ENCODE measurements at places on chromosomes 2 and 18.

- DNase-seq = peak; percentile 15
Measured at GRCh38 chr2:26002632-26003310, 20.5 kb upstream of the KIF3C start.

- no peak for DNase-seq
Measured at GRCh38 chr2:31534636-31535035, 46.1 kb downstream of the SRD5A2 start.

DNA sequence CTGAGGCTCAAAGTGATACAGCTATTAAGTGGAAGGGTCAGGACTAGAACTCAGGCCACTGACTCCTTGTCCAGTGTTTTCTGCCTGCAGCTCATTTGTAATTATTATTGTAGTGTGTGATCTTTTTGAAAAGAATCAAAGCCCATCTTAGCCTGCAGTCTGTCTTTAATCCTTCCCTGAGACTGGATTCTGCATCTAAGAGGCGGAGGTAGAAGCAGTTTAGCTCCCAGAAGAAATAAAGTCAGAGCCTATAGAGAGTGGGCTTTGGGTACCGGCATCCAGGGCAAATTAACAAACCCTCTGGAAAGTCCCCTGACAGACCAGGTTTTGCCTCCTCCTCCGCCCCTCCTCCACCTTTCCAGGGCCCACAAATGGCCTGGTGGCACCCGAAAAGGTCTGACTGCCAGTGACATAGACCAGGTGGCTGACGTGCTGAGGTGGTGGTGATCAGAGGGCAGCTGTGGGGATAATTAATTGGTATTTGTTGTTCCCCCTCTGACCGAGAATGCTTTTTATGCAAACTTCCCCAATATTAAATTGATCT, 2.2 kb upstream of the RAX start:
- DNase-seq = no peak

GRCh38 chr2:187922846-187923245, 368.6 kb upstream of the TFPI start:
- no peak for DNase-seq

DNA sequence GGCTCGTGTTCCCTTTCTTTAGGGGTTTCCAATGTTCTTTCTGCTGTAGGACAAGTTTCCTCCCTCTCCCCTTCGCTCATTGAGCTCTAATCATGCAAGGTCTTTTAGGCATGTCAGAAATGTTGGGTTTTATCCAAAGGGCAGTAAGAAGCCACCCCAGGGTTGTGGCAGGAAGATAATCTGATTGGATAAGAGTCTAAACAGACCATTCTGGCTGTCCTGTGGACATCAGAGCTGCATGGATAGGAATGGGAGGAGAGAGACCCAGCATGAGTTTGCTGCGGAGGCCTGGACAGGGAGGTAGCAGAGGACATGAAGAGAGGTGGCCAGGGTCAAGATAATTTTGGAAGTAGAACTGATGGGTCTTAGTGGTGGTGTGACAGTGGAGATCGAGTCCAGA, 88.2 kb downstream of the ACKR3 start:
- DNase-seq = no peak

- DNase-seq = no peak
Measured at GRCh38 chr2:7999683-8000476, 682.0 kb upstream of the ID2 start.

- no peak for DNase-seq
Measured at GRCh38 chr2:101766871-101767739, 69.6 kb downstream of the MAP4K4 start.

DNA sequence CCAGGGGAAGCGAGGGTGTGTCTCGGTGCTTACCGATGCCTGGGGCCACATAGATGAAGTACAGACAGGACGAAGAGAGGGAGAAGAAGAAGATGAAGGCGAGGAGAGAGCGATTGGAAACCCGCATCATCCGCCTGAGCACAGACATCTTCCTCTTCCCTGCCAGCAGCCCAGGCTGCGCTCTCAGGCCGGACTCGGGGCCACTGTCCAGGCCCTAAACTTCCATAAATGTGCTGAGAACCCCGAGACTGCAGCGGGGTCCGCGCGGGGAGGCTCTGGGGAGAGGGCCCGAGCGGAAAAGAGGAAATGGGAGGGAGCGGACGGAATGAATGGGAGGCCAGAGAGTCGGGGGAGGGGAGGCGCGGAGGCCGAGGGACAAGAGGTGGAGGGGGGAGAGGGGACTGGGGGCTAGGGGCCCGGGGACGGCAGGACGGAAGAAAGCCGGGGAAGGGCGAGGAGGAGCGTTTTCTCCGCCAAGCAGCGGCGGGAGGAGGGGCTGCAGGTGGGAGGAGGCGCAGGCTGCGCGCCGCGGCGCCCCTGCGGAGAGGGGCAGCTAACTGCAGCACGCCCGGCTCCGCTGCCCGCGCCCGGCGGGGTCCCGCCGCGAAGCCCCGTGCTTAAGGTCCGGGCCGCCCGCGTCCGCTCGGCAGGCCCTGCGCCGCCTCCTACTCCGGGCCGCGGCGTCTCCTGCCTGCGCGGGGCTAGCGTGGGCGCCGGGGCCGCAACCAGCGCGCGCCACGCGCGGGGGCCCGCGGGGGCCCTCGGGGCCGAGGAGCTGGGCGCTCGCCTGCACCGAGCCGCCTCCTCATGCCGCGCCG, at the start of gene B4GALT6:
TSS of gene B4GALT6 (minus strand) at position 303 of the 818 bp plus-strand sequence. CDS start at position 148, 155 bp downstream.
- DNase-seq = no peak

GRCh38 chr2:107412981-107413380, 413.7 kb upstream of the RGPD4 start:
- no peak for DNase-seq

GRCh38 chr2:42827647-42828486, 35.5 kb upstream of the HAAO start:
- DNase-seq = peak; percentile 78

DNA sequence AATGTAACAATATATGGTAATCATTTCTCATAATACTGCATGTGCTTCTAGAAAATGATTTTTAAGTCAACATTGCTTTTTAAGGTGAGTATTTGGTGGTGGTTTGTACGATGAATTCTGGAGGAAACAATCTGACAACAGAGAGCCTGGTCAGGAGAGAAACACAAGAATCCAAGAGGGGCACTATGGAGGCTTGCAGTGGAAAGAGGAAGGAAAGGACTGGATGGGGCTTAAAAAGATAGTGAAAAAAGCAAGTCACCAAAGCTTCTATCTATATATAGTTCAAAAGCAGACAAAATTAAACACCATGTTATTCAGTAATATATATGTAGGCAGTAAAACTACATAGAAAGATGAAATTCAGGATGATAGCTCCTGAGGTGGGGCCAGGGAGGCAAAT, 109.4 kb upstream of the SERTAD2 start:
- DNase-seq = no peak

DNA sequence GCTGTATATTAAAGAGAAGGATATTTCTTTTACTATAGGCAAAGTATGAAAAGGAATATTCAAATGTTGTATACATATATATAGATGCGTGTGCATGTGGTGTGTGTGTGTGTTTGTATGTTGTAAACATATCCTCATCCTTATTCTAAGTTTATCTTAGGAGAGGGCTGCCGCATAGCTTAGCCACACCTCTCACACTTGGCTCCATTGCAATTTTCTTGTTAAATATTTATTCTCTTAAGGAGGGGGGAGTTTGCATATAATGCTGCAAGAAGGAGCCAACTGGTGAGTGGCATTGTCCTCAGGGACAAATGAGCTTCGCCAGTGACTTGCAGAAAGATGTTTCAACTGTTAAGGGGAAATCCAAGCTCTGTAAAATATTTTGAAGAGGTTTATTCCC, 360.1 kb upstream of the RND3 start:
- no peak for DNase-seq

DNA sequence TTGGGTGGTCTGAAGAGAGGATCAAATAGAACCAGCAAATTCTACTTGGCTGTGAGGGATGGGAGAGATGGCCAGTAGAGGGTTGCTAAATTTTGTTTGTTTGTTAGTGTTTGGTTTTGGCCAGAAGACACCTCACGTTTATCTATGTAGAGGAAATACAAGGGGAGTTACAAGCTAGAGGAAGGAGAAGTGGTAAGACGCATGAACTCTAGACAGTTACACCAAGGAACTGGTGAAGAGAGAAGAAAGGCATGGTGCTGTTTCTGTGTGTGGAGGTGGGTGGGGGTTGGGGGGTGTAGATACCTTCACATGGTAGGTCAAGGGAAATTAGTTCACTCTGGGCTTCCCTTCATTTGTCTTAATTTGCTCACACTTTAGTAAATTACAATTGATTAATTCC, 25.6 kb downstream of the RASGRP3 start:
- no peak for DNase-seq

- no peak for DNase-seq
Measured at GRCh38 chr18:74336656-74337055, 21.0 kb downstream of the C18orf63 start.

DNA sequence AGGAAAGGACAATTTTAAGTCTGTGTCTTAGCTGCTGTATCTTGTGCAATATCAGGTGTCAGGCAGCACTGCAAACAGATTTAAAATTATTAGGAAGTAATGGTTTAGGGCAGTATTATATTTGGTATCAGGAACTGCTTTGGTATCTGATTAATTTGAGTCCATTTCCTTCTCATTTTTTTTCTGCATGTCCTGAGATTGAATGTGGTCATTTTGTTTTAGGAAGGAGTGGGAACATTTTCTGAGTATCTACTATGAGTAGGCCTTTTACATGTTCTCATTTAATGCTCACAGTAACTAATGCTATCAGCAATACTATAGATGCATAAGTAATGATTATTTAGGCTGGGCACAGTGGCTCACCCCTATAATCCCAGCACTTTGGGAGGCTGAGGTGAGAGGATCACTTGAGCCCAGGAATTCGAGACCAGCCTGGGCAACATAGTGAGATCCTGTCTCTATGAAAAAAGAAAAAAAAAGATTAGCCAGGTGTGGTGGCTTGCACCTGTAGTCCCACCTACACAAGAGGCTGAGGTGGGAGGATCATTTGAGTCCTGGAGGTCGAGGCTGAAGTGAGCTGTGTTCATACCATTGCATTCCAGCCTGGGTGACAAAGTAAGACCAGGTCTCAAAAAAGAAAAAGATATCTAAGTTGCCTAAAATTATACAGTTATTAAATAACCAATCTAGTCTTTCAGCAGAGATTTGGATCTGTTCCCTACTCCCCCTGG, 4.7 kb downstream of the FMNL2 start:
- DNase-seq = no peak

- DNase-seq = peak; percentile 26
Measured at GRCh38 chr18:77055429-77056300, 76.9 kb downstream of the MBP start.

DNA sequence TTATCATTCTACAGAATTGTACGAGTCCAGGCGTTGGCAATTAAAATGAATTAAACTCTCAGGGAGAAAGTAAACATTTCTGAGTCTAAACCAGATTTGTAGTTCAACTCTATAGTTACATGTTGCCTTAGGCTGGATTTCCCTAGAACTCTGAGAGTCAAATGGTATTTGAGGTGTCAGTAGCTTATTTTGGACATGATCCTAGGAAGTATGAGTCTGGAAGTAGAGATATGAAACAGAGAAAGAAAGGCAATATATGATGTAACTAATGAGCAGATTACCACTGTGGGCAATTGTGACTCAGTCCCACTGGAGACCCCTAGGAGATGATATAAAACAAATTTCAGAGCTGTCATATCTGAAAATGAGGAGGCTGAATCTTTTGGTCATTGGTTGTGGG, 199.1 kb upstream of the UBE2E3 start:
- DNase-seq = no peak

- no peak for DNase-seq
Measured at GRCh38 chr18:33132657-33133056, 307.9 kb downstream of the CCDC178 start.

GRCh38 chr2:207746131-207746530, 23.6 kb downstream of the FZD5 start:
- DNase-seq = peak; percentile 56

GRCh38 chr2:39069136-39069515, 51.7 kb downstream of the SOS1 start:
- DNase-seq = peak; percentile 6

DNA sequence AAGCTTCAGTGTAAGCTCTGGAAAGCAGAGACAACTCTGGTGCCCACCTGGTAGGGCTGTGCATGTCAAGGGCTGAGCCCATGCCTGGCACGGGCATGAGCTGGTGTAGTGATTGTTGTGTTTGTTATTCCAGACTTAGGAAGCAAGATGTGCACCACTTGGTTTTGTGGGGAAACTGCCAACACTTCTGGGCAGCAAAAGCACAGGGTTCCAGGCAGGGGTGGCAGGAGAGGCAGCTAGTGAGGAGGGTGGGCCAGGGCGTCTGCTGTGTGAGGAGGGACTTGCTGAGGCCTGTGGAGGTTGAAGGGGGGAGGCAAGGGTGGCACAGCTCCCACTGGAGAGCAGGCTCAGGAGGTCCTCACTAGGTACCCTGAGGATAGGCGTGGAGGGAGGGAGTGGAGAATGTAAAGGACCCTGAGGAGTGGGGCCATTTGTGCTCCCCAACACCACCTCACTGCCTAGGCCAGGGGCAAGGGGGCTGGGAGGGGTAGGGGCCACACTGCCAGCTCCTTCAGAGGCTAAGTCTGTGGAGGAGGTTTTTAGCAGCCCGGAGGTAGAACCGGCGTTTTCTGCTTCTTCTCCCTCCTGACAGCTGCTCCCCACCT, 104.0 kb upstream of the POU3F3 start:
- DNase-seq = no peak

DNA sequence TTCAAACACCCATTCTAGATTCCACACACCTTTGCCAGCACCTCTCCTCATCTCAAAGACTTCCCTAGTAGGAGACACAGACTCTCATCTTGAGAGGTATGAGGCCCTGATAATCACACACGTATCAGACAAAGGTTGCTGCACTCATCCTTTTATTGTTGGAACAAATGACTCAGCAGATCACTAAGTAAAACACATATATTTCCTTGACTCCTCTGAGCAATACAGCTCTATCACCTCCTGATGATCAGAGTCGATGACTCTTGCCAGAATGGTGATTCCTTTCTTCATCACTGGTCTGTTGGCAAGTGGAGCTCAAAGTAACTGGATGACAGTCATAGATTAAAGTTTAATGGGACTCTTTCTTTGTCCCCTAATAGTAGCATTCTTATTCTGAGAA, 1049.2 kb upstream of the ZEB2 start:
- DNase-seq = no peak

GRCh38 chr2:128371648-128372345, 53.1 kb upstream of the HS6ST1 start:
- DNase-seq = no peak

DNA sequence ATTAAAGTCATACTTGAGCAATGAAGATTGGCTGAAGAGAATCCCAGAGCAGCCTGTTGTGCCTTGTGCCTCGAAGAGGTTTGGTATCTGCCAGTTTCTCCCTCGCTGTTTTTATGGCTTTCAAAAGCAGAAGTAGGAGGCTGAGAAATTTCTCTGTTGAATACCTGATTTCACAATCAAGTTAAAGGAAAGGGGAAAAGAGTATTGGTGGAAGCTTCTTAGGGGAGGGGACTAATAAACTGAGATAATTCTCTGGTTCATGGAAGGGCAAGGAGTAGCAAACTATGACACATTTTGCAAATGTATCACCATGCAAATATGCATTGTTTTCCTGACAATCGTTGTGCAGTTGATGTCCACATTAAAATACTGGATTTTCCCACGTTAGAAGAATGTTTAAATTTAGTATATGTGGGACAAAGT, at the start of gene IL1B:
TSS of gene IL1B (minus strand) at position 85 of the 423 bp plus-strand sequence. CDS start 550 bp downstream, outside the sequence.
- peak; percentile 37 for DNase-seq

GRCh38 chr2:155100261-155100660, 401.8 kb downstream of the KCNJ3 start:
- DNase-seq = no peak

Measured in CD4-positive, alpha-beta T cell treated with Interleukin-17A for 1 hour (primary cell).